ENCODE measurements at places on chromosomes 1 and 21.

DNA sequence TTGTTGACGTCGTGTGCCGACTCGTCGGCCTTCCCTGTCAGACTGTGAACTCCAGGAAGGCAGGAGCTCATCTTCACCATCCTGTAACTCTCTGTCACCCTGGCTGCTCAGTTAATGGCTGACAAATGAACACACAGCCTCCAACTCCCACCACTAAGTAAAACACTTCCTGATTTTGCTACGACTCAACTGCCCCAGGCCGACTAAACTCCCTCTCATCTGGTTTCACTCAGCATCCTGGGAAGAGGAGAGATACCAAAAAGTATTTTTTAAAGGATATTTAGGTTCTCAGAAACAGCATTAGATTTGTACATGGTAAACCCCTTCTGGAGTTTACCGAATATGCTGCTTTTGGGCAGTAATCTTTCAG lies 18.2 kb upstream of the LHX4 start:
- no peak for DNase-seq

DNA sequence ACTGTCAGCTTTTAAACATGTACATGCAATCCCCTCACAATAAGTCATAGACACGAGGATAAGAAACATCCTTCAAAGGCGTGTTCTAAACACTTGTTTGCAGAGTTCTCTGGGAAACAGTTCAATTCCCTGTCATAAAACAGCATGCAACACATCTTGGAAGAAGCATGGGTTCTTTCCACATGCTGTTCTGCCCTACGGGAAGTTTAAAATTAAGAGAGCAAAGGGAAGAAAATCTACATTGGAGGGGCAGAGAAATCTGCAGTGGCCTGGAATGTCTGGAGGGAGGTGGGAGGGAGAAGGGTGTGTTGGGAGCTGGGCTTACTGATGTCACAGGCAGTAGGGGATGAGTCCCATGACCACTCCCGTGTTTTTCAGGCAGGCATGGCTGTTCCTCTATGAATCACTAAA lies 98.3 kb upstream of the SLC2A1 start:
- no peak for DNase-seq

DNA sequence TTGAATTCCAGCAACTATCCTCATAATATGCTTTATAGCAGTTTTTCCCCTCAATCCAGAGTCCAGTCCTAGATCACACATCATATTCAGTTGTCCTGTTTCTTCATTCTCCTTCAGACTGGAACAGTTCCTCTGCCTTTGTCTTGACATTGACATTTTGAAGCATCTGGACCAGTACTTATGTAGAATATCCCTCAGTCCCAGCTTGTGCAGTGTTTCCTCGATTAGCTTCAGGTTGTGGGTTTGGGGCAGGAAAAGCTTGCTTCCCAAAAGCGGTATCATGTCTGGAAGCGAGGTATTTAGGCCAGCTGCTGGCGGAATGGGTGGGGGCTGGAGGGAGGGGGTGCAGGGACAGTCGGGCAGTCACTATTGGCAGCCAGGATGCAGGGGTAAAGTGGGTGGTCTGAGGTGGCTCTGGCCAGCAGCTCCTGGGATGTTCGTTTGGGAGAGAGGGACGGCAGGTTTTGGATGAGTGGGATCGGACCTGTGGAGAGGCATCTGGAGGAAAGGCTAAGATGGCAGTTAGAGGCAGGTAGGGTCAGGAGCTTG lies 6.5 kb downstream of the THEMIS2 start:
- DNase-seq = no peak

DNA sequence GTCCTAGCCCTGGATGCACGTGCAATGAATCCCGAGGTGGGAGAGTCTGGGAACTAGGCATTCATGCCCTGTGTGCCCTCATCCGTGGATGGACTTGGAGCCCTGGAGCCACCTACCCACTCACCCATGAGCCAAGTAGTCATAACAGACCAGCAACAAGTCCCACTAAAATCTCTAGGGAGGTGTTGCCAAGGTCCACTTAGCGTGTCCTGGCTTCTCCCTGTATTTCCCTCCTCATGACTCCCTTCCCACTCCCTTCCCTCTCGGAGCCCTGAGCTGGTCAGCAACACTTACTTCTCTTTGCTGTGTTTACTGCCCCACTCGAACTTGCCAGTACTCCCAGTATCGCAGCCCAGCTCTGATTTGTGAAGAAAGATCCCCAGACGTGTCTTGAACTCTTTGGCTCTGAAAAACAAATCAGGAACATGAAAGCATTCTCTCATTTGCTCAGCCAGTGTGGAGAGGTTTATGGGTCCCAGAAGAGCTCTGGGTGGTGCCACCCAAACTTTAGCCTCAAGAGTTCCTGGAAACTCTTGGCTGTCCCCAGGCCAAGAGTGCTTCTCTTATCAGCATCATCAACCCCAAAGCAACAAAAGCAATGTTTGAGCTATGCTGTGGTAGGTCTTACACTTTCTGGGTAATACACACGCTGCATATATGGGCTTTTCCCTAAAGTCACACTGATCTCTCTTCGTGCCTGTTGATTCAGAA lies 1.1 kb downstream of the RGS16 start:
- DNase-seq = no peak

DNA sequence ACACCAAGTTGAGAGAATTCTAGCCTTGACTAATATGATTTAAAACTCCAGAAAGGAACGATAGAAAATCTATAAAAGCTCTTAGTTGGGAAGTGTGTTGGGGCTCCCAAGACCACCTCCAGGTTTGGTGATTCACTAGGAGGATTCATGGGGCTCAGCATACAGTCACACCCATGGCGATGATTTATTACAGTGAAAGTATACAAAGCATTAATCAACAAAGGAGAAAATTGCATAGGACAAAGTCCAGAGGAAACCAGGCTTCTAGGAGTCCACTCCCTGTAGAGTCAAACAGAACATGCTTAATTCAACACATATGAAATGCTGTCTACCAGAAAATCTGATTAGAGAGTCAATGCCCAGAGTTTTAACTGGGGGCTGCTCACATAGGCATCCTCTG lies 4.8 kb downstream of the CDCA8 start:
- DNase-seq = no peak

GRCh38 chr1:30083800-30084464 lies 639.5 kb downstream of the MATN1 start:
- no peak for DNase-seq

GRCh38 chr1:219472596-219472995 lies 140.3 kb downstream of the ZC3H11B start:
- no peak for DNase-seq

DNA sequence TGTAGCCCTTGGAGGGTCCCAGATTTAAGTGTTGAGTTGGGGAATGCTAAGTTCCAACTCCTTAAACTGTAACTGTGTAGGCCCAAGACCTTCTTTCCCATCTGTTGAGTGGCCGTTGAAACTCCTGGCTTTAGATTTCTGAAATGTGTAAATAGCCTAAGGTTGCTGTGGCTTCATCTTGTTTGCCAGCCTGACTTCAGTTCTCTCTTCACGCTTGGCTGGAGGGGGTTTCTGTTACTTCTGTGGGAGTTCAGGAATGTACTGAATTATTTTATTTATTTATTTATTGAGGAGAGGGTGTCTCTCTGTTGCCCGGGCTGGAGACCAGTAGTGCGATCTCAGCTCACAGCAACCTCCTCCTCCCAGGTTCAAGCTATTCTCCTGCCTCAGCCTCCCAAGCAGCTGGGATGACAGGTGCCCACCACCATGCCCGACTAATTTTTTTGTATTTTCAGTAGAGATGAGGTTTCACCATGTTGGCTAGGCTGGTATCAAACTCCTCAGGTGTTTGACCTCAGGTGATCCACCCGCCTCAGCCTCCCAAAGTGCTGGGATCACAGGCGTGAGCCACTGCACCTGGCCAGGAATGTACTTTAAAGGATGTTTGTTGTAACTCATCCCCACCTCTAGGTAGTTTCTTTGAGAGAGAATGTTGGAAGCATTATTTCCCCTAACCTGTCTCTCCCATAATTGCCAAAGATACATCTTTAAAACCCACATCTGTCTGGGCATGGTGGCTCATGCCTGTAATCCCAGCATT lies 5.9 kb downstream of the TTC39A start:
- DNase-seq = no peak

DNA sequence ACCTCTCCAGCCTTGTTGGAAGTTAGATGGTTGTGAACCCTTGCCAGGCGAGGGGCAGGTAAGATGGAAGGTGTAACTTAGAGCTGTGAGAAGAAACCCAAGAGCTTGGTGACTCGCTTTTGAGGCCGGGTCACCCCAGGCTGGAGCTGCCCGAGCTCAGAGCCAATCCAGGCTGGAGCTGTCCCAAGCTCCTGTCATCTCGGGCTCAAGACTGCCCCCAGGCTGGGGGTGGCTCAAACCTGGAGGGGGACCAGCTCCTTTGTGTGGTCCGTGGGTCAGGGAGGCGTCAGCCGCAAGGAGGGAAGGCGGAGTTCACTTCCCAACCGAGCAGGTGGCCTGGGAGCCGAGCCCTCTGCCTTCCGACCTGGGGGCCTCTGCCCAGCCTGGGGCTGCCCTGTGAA lies 2.0 kb downstream of the HUNK start:
- no peak for DNase-seq

DNA sequence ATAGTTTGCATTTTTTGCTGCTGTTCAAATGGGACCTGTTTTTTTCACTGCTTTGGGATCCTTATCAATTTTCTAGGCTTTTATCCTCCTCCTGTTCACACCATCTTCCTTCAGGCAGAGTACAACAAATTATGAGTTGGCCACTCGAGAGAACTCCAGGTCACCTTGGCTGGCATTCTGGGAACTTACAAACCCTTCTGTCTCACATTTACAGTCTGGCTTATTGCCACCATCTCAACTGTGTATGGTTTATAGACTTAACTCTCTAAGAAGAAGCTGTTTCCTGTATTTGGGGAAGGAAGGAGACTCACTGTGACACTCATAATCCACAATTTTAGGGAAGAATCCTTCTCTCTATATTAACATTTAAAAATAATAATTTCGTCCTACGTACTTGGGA lies 5.4 kb upstream of the ZNF691 start:
- DNase-seq = no peak

GRCh38 chr1:15411593-15412137 lies 2.0 kb downstream of the EFHD2 start:
- DNase-seq = no peak

DNA sequence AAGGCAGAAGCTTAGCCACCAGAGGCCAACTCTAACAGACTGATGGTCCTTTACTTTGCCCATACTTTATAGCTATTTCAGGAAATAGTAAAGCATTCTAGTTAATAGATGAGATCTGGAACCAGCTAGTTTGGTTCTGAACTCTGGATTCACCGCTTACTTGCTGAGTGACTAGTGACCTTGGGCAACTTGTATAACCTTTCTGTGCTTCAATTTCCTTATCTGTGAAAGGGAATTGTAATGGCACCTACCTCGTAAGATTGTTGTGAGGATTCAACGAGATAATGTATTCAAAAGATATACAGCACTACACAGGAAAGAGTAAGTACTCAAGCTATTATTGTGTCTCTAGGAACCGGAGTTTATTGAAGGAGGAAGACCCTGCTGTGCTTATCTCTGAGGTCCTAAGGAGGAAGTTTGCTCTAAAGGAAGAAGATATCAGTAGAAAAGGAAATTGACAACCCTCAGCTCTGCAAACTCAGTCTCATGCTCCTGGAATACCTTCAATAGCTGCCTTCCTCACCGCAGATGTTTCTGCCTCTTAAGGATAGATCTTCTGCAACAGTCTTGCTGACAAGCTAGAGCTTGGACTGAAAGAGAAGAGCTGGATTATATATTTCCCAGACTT lies 11.9 kb downstream of the MTFR1L start:
- no peak for DNase-seq

- DNase-seq = no peak
Observed at GRCh38 chr1:189939967-189940366, 537.7 kb downstream of the BRINP3 start.

DNA sequence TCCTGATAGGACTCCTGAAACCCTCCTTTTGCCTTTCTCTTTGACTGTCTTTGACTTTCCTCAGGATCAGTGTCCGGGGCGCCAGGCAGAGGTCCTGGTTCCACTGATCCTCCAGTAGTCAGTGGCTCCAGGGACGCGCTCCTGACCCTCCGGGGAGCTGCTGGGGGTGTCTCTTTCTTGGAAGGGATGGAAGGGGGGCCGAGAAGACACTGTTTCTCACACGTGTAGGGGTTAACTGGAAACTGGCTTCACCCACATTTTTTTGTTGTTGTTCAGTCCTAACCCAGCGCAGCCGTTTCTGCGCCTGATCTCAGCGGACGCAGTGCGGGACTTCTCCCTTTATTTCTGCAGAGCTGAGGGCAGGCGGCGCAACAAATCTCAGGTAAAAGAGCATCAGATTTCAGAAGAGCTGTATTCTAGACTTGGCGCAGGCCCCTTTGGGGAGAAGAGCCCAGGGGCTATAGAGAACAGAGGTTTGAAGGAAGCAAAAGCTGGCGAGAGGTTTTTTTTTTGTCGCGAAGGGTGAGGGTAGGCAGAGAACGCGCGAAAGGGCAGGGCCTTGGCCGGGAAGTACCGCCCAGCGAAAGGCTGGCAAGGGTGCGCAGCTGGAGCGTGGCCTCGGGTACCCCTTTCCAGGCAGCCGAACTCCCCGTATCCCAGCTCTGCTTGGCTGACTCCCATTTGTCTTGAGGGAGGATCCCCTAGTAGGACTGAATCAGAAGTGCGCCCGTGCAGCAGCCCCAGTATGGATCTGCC lies 4.3 kb upstream of the LHX9 start:
- no peak for DNase-seq

- DNase-seq = no peak
Observed at GRCh38 chr1:75188892-75189291, 54.7 kb downstream of the LHX8 start.

DNA sequence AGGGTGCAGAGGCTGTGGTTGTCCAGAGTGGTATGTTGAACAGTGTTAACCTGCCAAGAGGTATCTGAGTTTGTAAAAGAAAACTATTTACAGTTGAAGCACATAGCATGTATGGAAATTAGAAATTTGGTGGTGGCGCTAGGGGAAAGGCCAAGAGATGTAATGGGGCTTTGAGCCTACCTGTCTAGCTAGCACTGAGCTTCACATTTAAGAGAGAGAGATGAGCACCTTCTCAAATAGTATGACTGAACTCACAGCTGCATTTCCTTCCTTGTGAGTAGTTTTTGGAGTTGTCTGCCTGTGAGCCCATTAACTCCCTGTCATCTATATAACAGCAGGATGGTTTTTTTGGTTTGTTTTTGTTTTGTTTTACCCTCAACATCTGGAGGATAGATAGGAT lies 4.0 kb downstream of the CLIC4 start:
- DNase-seq = no peak
